GM04504 (cell line): ENCODE measurements at places on chromosomes 11 and 22.

GRCh38 chr11:34212566-34212965, 107.1 kb downstream of the NAT10 start:
- DNase-seq: no peak

DNA sequence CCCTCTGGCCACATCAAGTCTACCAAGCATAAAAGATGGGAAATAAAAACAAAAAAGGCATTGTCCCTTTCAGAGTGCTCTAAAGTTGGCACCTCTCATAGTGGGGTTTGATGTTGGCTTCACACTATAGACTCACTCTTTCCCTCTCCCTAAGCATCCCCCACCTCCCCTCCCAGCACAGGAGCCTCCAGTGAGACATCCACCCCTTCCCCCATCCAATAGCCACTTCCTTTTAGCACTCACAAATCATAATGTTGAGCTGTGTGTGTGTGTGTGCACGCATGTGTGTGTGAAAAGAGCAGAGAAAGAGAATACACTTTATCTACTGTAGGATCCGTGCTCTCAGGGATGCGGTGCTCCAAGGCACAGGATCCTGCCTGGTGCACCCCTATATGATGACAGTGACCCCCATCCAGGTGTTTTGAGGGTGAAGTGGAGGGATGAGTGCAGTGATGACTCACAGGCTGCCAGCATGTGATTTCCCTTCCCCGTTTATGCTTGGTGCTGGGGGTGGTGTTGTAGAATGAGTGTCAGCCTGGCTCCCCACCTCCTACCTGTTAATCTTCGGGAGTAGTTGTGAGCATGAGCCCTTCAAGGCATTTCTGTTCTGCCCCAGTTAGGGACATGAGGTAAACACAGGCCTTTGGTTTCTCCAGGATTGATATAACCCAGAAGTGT, 235.2 kb upstream of the B3GAT1 start:
- no peak for DNase-seq

DNA sequence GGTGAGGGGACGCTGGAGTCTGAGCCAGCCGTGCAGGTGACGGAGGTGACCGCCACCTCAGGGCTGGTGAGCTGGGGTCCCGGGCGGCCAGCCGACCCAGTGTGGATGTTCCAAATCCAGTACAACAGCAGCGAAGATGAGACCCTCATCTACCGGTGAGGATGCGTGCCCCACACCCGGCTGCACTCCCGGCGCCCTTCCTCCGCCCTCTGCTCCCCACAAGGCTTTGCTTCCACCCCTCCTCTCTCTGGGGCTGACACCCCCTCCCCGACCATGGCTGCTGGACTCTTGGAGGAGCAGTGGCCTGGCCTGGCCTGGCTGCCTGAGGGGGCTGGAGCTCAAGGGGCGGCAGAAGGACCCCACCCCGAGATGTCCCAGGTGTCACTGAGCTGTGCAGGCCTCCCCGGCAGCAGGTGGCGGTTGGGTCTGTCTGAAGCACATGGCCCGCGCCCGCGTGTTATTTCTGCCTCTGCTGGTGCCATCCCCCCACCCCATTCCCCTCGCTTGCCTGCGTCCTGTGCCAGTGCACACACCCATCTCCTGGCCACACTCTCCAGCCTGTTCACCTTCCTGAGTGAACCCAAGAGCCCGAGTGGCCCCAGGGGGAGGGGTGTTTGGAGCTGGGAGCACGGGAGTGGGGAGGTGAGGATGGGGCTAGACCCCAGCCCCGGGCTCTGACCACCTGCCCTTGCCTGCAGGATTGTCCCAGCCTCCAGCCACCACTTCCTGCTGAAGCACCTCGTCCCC, 2.2 kb downstream of the LRFN4 start:
- no peak for DNase-seq

DNA sequence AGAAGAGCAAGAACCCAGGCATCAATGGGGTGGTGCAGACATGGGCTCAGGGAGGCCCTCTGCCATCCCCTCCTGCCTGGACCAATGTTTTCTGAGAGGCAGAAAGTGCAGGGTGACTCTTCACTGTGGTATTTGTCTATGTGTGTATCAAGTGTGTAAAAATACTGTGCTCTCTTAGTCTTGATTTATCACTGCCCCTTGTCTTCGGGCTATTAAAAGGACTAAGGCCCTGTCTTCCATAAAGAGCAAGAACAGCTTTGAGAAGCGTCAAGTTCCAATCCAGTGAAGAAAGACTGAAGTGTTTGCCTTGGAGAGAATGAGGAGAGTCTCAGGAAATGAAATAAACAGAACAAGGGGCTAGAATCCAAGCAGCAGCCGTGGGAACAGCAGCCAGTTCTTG, 14.4 kb downstream of the PRSS23 start:
- DNase-seq: no peak

DNA sequence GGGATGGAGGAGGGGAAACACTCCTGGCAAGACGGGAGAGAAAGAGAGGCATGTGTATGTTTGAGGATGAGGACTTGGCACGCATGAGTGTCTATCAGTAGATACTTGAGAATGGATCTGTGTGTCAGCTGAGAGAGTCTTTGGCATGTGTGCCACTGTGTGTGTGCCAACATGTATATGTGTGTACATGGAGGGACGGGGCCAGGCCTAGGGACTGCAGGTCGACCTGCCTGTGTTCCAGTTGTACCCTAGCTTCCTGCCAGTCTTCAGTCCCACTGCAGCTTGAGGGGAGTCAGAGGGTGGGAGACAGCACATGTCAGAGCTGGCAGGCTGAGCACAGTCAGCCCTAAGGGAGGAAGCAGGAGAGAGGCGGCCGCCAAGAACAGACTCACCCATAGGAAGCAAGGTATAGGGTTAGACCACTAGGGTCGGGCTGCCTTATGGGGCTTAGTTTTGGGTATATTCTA, 5.6 kb downstream of the CLCF1 start:
- no peak for DNase-seq

GRCh38 chr22:44454113-44454769, 43.8 kb downstream of the RTL6 start:
- no peak for DNase-seq

- no peak for DNase-seq
Measured at GRCh38 chr22:37520776-37521191, 1.6 kb upstream of the CARD10 start.

DNA sequence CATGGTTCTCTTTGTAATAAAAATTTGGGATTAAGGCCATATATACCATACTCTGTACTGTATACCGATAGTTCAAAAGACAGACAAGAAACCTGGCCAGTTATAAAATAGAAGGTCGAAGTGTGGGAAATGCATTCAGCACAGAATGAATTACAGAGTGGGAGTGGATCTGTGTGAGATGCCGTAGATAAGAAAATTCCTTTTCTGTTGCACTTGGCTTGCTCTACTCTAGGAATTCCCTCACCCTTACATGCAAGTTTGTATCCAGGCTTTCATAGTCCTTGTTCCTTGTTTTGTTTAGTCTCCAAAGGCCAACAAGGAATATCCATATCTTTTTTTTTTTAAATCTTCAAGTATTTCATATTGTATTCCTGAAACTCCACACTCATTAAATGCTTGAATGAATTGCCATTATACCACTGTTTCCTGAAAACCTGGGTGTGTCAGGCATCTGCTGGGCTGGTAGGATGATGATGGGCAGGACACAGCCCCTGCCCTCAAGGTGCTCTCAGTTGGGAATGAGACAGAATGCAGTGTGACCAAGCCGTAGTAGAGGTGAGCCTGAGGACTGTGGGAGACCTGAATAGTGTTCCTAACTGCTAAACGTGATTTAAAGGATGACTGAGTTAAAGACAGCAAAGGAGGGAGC, 53.5 kb downstream of the TEAD1 start:
- no peak for DNase-seq

DNA sequence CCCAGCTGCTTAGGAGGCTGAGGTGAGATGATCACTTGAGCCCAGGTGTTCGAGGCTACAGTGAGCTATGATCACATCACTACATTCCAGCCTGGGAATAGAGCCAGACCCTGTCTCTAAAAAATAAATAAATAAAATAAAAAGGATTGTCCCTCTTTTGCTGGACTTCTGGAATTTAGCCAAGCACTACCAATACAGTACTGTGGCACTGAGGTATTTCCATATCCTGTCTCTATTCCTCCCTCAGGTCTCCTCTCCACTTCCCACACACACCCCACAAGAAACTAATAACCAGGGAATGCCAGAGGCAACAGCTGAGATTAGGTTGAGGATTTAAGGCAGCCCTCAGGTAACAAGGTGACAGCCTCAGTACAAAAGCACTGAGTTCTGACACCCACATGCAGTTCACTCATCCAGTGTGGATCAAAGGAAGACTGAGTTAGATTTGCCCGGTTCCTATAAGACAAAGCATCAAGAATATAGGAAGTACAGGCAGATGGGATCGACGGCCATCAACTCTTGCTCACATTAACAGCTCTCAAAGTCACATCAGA, 4.5 kb upstream of the PPP2R1B start:
- no peak for DNase-seq

DNA sequence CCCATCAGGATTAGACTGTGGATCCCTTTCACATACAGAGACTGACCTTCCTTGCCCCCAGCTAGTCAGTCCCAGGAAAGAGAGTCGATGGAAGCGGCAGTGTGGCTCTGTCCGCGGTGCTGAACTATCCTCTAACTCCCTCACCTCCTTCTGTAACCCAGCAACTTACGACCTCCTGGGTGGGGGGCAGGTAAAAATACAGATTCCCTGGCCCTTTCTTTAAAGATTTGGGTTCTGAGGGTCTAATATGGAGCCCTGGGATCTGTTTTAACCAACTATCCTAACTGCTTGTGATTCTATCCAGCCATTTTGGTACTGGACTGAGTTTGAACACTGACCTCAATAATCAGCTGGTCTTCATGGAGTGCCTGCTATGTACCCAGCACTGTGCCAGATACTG, 23.2 kb downstream of the MFNG start:
- no peak for DNase-seq

DNA sequence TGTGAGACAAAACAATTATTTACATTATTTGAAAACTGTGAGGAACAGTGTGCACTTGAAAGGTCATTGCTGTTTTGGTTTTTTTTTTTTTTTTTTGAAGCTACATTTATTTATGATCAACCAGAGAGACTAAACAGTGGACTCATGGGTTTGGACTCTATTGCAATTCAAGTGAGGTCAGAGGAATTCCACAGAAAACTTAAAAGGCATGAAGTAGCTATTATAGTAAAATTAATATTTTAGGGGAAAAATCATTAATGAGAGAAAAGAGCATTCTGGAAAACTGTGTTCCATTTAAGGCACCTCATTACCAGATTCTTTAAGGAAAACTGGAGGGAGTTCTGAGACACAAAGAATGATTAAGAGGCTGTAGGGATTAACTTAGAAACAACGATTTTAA, 102.8 kb downstream of the WNT11 start:
- DNase-seq: no peak

DNA sequence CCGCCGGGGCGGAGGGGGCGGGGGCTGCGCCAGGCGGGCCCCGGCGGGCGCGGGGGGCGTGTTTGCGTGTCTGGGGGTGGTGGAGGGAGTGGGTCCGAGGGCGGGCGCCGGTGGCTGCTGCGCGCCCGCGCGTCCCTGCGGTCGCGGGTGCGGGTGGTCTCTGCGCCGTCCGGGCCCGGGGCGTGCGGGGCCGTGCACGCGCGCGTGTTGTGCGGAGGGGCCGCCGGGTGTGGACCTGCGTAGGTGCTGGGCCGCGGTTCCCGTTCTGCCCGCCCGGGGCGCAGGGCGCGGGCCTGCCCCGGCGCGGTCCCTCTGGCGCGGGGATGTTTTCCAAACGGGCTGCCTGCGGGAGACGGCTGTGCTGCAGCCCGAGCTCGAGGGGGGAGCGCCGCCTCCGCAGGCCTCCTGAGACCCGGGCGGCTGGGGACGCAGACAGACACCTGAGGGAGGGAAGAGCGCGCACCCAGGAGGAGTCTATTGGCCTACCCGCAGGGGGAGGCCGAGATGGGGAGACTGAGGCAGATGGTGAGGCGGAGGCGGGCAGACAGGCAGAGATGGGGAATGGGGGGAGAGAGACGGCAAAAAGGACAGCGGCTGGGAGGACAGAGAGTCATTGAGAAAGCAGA, 442 bp downstream of the PELI3 start:
- DNase-seq: no peak

DNA sequence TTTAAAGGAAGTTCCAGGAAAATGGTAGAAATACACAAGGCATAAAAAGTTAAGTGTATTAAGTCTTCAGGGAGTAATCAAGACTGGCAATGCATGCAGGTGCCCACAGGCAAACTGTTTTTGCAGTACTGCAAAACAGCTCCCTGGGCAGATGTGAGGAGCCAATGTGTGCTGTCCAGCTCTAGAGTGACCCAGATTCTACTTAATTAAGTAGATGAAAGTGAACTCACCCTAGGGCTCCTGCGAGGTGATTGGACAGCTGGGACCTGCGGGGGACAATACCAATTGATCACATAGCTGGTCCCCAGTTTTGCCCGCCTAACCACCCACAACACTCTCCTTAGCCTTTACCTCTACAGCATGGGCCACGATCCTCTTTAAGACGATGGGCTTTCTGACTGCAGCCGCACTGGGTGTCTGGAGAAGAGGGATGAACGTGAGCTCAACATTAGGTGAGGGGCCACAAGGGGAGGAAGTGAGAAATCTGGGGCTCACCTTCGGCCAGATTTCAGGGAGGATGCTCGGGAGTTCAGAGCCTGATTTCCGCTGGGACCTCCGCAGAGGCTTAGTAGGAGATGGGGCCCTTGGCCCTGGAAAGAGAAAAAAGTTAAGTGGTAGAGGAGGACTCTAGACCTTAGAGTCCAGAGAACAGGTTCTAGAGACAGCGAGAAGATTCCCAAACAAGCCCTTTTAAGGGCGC, 556 bp downstream of the CDCA5 start:
- DNase-seq: no peak

DNA sequence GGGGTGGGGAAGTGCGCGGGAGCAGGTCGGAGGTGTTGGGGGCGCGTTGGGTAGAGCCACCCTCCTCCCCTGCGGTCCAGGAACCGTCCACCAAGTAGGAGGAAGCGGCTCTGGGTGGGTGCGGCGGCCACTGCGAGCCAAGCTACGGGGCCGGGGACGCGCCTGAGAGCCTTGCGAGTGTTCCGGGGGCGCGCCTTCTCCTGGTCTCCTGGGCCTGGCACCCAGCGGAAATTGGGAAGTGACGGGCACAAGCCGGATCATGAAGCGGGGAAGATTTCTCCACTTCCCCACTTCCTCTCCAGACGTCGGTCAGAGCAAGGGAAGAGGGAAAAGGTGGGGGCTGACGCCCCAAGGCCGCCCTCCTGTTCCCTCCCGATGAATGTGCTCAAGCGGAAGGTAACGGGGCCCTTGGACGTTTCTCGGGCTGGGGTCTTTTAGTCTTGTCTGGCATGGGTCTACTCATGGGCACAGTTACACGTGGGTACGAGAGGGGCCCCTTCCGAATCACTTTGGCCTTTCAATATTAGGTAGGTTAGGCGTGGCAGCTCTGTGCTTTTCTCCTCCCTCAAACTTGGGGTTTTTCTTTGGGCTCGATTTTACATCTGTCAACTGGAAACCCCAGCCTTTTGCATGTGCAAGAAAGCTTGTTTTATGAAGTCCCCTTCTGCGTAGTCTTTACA, 865 bp downstream of the RBM14 start:
- DNase-seq: peak; percentile 25

DNA sequence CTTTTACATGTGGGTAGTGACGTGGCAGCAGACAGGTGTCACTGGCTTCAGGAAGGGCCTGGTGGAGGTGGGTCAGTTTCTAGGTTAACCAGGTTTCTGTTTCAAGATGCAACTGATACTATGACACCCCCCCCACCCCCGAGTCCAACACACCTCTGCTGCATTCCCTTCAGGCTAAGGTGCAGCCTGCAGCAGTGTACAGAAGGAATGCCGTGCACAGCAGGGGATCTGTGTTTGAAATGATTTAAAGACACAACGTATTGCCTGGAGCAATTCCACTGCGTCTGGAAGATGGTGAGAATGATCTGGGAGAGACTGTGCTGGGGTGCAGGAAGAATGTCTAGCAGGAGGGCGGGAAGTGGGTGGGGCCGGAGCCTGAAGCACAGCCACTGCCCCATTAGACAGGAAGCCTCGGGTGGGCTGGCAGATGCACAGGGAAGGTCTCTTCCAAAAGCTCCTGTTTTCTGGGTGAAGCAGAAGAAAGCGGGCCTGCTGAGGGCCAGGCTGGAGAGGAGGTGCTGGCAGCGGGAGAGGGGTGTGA, 11.9 kb upstream of the TESMIN start:
- no peak for DNase-seq
